Iris pigment epithelial cell (primary cell): ENCODE measurements at places on chromosomes 2 and 18.
A peak's percentile ranks its signal among the peaks of the same experiment; 100 is the strongest.

GRCh38 chr2:11250400-11251196 lies 93.8 kb downstream of the ROCK2 start:
- DNase-seq, result peak; percentile 8

- peak; percentile 32 for DNase-seq
Measured at GRCh38 chr2:8004250-8004681, 677.6 kb upstream of the ID2 start.

- no peak for DNase-seq
Measured at GRCh38 chr2:56803596-56803995, 619.8 kb downstream of the CCDC85A start.

- DNase-seq, result peak; percentile 84
Measured at GRCh38 chr2:109185338-109185737, 56.3 kb downstream of the SH3RF3 start.

DNA sequence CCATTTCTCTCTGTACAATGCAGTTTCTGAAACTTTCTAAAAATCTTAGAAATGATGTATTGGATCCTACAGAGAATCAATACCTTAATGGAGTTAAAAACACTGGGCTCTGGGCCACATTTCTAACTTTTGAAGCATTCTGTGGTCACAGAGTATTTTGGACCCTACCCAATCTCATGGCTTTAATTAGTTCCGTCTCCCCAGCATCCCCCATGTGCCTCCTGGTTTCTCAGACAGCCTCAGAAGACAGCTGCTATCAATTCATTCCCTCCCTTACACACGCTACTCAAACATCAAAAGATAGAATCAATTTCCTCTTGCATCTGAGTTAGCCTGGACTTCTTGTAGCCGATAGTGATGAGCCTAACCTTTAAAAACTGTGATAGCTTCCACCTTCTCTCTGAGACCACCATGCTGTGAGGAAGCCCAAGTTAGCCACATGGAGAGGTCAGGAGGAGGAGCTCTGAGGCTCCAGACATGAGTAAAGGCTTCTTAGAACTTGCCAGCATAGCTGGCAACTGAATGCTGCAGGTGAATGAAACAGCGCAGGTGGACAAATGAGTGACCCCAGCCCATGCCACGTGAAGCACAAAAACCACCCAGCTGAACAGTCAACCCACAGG lies 10.4 kb downstream of the ADCY3 start:
- peak; percentile 58 for DNase-seq

DNA sequence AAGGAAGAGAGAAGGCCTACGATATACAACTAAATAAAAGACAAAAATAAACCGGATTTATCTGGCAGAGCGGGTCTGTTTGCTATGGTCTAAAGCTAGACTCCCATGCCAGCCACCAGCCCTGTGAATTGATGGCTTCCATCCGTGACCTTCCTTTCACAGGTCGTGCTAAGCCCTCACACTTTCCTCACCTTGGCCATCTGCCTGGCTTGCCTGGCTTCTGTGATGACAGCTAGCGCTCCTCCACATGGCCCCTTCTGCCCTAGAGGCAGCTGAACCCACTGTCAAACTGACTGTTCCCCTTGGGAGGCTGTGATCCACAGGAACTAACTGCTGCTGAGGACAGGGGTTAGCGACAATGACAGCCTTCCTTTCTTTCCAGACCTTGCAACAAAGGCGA lies 32.5 kb downstream of the GAREM1 start:
- DNase-seq, result no peak

DNA sequence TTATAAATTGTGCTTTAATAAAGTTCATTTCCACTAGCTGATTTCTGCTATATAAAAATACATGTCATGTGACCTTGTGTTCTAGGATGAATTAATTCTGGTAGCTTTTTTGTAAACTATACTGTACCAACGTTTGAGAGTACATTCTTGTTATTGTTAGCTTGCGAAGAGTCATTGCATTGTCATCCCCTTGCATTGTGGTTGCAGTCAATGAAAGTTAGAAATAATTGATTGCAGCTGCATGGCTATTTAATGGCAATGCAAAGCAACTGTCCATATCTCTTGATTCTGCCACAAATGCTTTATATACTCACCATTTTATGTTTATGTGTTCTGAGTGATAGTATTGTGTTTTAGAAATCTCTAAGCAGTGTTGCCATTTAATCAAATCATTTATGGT lies 91.6 kb downstream of the ZNF407 start:
- DNase-seq, result peak; percentile 66

- no peak for DNase-seq
Measured at GRCh38 chr18:11245879-11246278, 96.5 kb upstream of the PIEZO2 start.

DNA sequence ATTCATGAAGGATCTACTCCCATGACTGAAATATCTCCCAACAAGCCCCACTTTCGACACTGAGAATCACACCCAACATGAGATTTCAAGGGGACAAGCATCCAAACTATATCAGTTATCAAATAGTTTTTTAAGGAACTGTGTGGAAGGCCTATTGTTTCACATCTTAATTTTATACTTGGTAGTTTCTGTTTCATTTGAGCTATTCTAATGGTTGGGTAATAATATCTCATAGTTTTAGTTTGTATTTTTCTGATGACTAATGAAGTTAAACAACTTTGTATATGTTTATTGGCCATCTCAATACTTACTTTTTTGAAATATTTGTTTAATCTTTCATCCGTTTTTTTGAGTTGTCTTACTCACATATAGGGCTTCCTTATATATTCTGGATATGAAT lies 135.0 kb downstream of the SCG2 start:
- DNase-seq, result peak; percentile 44

DNA sequence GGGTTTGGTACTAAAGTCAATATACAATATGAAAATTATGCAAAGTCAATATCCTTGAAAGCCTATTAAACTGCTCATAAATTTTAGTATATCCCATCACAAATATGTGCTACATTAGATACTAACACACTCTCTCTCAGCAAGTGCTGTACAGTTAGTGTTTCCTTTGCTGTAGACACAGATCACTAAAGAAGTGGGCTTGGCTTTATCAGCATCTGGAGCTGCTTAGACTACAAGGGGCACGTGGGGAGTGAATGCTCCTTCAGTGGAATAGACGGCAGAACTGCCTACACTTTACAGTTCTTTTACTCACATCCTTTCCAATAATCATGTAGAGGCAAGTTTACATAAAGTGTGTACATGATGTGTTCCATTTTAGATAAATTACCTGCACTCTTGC lies 26.0 kb upstream of the EFEMP1 start:
- no peak for DNase-seq

- no peak for DNase-seq
Measured at GRCh38 chr2:160353166-160353565, 140.4 kb downstream of the RBMS1 start.

DNA sequence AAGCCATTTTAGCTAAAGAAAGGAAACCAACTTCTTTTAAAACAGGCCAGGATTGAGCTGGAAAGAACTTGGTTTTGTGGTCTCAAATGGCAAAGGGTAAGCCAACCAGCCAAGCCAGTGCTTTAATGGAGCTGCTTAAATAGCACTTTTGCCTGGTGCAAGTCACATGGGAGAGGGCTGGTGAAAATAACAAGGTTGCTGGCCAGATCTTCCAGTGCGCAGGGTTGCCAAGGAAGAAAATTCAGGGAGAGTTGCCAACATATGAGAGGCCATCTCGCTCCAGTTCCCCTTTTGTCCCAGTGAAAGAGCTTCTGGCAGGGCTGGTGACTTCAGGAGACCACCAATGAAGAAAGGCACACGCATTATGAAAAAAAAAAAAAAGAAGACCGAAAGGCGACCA lies 57.3 kb downstream of the IRS1 start:
- peak; percentile 32 for DNase-seq

- DNase-seq, result no peak
Measured at GRCh38 chr2:8243748-8244400, 438.0 kb upstream of the ID2 start.

- no peak for DNase-seq
Measured at GRCh38 chr18:36610661-36611060, 218.1 kb downstream of the TPGS2 start.
